Osteoblast (primary cell): ENCODE measurements at places on chromosomes 3 and 15. TPM values are rescaled to one million over a fixed set of nuclear protein-coding genes. Genes with fewer than 3 reads are reported as not detected.

GRCh38 chr15:87365186-87365585, 891.4 kb downstream of the NTRK3 start:
- no peaks in the 10 kb centered on the region for H3K36me3 ChIP-seq
- no peaks in the 10 kb centered on the region for H3K27me3 ChIP-seq
- H3K4me3 ChIP-seq, result no peak overlapping the region

Gene ROPN1B
- total RNA-seq, result not detected in 2 replicates

DNA sequence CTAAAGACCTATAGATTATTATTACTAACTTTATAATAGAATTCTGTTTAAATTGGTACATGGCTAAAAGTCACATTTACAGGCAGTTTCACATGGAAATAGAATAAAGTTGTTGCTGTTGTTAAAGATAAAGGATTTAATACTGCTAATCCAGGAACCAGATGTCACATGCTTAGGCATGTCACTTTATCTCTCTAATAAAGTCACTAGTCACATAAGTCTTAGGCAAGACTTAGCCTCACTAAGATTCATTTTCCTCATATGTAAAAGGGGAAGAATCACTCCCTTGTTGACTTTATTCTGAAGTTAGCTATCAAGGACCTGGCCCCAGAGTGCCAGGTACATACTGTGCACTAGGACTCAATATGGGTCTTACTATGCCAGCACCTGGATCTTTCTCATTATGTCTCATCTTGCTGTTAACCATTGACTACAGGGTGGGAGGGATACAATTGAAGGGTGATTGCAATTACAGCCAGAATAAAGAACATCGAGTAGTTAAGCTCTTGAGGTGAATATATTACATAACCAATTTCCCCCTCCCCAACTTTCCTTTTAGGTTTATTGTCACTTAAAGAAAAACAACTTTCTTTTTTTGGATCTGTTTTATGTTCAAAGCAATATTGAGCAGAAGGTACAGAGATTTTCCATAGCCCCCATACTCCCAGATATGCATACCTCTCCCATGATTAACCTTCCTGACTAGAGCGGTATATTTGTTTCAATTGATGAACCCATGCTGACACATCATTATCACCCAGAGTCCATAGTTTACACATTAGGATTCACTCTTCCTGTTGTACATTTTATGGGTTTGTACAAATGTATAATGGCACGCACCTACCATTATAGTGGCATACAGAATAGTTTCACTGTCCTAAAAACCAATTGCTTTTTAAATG, 36.6 kb downstream of the LNP1 start:
- DNase-seq, result no peak
- H3K4me3 ChIP-seq, result no peak overlapping the region
- no peaks in the 10 kb centered on the region for H3K4me1 ChIP-seq
- H3K27me3 ChIP-seq, result no peaks in the 10 kb centered on the region
- H3K27ac ChIP-seq, result no peak overlapping the region

Gene ZBED2
- under 0.01 TPM in 1 of 2 replicates, not detected in the other for total RNA-seq

GRCh38 chr3:9330166-9330703, 32.6 kb upstream of the THUMPD3 start:
- H3K27me3 ChIP-seq, result no peaks in the 10 kb centered on the region
- H3K4me3 ChIP-seq, result no peak overlapping the region
- H3K4me1 ChIP-seq, result no peaks in the 10 kb centered on the region
- no peak for DNase-seq
- H3K27ac ChIP-seq, result no peak overlapping the region
